ENCODE measurements at places on chromosomes 3 and 15.

DNA sequence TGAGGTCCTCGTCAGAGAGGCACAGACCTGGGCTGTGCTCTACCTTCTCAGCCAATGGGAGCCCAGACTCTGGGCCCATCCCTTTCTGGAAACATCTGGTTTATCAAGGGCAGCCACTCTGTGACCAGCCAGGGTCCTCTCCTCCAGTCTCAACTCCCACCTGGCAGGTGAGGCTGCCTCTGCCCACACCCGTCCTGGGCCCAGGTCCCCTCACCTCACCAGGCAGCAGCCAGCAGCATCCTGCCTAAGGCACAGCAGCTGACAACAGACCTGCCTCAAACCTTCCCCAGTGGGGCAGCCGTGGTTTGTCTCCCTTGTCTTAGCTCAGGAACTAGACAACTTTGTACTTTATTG lies 8.7 kb upstream of the VIPR1 start:
- no peak for DNase-seq

DNA sequence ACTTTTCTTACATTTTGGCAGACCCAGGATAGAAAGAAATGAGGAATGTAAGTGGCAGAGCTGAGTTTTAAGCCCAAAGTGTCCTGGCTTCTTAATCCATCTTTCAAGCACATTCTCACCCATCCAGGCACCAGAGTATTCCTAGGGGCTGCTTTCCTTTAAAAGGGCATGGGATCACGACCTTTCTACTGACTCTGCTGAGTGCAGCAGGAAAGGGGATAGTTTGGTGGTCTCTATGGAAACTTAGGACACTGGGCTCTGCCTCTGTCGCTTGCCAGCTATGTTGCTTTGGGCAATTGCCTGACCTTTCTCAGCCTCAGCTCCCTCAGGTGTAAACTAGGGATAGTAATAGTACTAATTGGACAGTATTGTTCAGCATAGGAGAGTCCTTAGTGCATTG lies 458.4 kb downstream of the PDCD6IP start:
- no peak for DNase-seq

GRCh38 chr3:66885326-66886000 lies 112.6 kb upstream of the KBTBD8 start:
- DNase-seq: no peak

GRCh38 chr3:127820826-127821313 lies 1.4 kb downstream of the MGLL start:
- DNase-seq: no peak

DNA sequence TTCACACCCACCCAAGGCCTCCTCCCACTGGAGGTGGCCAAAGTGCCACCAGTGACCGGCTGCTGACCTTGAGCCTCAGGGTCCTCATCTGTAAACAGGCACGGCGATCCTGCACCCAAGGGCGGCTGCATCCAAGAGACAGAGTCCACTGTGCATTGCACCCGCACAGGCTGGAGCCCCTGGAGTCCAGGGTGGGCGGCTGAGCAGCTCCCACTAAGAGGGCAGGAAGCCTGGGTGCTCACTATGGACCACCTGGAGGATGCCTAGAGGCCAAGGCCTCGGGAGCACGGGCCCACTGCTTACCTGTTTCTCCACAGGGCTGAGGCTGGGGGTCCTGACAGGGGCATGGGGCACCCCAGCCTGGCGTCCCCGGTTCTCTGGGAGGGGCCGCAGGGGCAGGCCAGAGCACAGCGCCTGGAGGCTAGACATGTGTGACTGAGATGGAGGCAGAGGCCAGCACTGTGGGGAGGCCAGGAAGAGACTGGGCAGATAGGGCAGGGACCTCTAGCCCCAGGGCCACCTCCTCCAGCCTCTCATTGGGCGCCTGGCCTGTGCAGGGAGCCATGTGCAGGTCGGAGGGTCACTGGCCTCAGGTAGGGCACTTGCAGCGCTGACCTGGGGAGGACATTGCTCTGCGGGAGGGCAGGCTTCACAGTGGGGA lies at the start of gene UROC1:
Gene UROC1, minus strand, starts transcription at position 483 of the 661 bp plus-strand sequence. Its CDS starts 54 bp downstream, at position 429.
- no peak for DNase-seq

GRCh38 chr15:25695875-25696760 lies 167.0 kb downstream of the ATP10A start:
- no peak for DNase-seq

GRCh38 chr3:17039594-17039993 lies 154.8 kb downstream of the PLCL2 start:
- DNase-seq: no peak

DNA sequence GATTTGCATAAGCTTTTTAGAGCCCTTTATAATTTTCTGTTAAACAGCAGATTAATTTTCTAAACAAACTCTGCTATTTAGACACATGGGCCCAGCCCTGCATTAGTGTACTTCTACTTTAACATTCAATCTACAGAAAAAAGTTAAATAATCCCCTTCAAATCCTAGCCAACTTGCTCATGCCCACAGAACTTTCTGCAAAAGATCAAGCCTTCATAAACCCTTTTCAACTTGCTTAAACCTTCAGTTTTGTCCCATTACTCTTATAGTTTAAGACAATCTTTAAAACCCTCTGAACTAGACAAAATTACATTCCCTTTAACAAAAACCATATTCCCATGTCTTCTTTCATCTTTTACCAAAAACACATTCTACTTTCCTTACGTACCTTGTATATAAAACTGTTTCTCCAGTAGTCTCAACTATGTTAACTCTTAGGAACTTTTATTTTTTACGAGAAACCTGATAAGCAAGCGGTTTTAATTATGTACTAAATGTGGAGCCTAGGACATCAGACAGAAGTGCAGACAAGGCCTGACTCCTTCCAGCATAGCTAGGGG lies 25.2 kb upstream of the ADGRG7 start:
- DNase-seq: no peak

GRCh38 chr3:57659004-57659673 lies 33.7 kb downstream of the DENND6A start:
- DNase-seq: no peak

DNA sequence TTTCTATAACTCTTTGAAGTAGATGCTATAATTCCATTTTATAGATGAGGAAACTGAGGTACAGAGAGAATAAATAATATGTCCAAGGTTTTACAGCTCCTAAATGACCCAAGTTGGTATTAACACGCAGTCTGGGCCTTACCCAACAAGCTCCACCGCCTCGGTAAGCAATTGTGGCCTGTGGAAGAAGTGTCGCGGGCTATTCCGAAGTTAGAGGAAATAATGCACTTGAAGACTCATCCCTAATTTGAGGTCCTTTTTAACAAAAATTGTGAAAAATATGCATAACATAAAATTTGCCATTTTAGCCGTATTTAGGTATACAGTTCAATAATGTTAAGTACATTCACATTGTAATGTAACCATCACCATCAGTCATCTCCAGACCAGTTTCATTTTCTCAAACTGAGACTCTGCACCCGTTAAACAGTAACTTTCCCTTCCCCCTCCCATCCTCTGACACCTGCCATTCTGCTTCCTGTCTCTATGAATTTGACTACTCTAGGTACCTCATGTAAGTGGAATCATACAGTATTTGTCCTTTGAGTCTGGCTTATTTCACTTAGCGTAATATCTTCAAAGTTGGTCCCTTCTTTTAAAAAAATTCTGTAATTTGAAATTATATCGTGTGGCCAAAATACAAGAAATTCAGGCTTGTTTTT lies 18.2 kb downstream of the IDH3A start:
- DNase-seq: no peak

GRCh38 chr3:184683234-184683633 lies 28.6 kb downstream of the MAGEF1 start:
- DNase-seq: no peak

DNA sequence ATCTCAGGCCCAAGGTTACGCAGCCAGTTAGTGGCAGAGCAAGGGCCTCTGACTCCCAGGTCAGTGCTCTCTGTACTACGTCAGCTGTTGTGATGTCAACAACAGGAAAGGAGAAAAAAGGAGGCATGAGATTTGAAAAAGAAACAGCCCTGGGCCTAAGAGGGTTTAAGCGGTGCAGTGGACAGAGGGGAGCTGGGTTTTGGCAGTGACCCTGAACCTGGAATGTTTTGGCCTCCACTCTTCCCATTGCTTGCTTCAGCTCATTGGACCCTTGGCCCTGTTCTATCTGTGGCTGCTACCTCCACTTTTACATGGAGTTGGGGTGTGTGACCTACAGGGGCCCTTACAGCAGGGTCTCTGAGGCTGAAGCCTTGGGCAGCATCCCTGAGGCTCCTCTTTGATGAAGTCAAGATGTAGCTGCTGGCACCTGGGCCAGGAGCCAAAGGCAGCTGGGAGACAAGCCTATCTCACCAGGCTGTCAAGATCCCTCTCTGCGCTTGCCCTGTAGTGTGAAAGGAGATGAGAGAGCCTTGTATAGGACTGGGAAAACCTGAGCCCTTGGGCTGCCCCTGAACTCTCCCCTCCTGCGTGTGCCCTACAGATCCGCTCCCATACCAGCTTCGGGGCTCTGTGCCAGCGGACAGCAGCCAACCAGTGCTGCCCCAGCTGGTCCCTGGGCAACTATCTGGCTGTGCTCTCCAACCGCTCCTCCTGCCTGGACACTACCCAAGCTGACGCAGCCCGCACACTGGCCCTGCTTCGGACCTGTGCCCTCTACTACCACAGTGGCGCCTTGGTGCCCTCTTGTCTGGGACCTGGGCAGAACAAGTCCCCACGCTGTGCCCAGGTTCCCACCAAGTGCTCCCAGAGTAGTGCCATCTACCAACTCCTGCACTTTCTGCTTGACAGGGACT lies 8.7 kb downstream of the DISP2 start:
- DNase-seq: no peak

- DNase-seq: no peak
These were observed 29.6 kb downstream of the DCLK3 start for GRCh38 chr3:36734742-36735141.

DNA sequence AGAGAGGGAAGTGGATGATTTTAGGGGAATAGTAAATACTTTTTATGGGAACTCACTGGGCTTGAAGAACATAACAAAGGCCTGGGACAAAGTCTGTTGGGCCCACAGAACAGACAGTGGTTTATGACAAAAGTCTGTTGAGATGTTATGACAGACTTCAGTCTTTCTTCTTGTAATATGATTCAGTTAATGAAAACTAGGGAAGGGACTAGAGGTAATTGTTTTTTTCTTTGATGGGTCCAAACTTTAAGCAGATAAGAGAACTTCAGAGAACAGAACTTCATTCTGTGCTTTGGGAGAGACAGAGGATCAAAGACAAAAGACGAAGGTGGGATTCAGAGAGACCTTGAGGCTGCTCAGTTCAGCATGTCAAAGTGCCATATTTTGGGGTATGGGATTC lies 9.3 kb downstream of the CRYBG3 start:
- no peak for DNase-seq

DNA sequence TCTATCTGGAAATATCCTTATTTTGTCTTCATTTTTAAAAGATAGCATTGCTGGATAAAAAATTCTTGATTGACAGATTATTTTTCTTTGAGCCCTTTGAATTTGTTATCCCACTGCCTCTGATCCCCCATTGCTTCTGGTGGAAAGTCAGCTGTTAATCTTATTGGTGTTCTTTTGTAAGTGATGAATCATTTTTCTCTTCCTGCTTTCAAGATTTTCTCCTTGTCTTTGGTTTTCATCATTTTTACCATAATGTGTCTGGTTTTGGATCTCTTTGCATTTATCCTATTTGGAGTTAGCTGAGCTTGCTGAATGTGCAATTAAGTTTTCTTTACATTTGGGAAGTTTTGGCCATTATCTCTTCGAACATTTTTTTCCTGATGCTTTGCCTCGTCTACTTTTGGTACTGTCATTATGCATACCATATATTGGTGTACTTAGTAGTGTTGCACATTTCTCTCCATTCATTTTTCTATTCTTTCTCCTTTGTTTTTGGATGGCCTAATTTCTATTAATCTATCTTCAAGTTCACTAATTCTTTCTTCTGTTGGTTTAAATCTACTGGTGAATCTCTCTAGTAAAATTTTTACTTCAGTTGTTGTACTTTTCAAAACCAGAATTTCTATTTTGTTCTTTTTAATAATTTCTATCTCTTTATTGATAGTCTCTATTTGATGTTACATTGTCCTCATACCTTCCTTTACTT lies 440.0 kb upstream of the PROK2 start:
- DNase-seq: no peak

- peak; percentile 4 for DNase-seq
These were observed 17.9 kb downstream of the NR2F2 start for GRCh38 chr15:96348112-96349027.

GRCh38 chr15:75844629-75845335 lies 1.5 kb downstream of the UBE2Q2 start:
- no peak for DNase-seq

DNA sequence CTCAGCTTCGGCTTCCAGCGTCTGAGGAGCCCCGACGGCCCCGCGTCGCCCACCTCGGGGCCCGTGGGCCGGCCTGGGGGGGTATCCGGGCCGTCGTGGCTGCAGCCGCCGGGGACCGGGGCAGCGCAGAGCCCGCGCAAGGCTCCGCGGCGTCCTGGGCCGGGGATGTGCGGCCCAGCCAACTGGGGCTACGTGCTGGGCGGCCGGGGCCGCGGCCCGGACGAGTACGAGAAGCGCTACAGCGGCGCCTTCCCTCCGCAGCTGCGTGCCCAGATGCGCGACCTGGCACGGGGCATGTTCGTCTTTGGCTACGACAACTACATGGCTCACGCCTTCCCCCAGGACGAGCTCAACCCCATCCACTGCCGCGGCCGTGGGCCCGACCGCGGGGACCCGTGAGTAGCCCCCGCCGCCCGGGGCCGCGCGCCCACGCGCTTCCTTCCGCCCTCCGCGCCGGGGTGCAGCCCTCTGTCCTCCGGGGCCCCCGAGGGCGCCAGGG lies 462 bp downstream of the EDEM1 start:
- DNase-seq: peak; percentile 78

DNA sequence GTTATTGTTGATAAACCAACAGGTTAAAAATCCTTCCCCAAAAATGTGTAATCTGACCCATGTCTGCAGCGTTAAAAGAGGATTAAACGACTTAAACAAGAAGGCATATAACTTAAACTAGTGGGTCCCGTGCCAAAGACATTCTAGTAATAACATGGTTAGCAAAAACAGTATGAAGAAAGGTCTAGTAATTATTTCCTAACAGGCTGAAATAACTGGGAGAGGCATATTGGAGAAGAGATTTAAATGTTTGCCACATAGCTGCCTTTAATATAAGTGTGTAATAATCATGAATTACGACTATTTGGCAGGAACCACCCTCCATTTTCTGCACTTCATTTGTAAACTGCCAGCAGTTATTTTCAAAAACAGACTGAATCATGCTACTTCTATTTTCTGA lies 67.7 kb upstream of the CSPG5 start:
- no peak for DNase-seq

DNA sequence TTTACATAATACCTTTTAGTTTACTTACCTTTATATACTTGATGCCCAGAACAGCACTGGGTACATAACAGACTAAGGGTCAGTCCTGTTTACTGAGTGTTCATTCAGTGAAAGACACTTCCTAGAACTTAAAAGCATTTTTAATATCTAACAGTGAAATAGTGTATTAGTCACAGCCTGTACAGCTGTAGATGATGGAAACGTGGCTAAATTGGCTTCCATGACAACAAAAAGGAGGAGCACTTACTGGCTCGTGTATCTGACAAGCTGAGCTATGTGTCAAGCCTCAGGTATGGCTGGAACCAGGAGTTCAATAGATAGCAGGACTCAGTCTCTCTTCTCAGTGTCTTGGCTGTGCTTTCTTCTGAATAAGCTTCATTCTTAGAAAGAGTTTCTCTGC lies 40.2 kb downstream of the CMTM8 start:
- no peak for DNase-seq

Measured in D341Med (cell line).